ENCODE measurements at places on chromosomes 5 and 9.

- DNase-seq, result no peak
These were observed 15.6 kb downstream of the SPARC start for GRCh38 chr5:151670953-151671636.

DNA sequence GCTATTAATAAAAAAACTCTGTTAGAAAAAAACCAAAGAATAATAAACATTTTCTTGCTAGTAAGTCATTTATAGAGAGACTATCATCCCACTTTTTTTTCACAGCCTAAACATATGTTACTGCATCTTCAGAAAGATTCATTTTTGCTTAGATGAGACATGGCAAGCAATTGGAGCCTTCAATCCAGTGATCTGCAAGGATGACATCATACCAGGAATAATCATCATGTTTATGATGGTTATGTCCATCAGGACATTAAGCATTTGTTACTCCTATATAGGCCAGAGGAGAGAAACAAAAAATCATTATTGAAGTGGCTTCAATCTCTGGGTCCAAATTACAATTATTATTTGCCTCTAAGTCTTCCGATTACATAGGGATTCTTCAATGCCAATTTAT is 626.3 kb upstream of the CCNG1 start:
- DNase-seq, result no peak

DNA sequence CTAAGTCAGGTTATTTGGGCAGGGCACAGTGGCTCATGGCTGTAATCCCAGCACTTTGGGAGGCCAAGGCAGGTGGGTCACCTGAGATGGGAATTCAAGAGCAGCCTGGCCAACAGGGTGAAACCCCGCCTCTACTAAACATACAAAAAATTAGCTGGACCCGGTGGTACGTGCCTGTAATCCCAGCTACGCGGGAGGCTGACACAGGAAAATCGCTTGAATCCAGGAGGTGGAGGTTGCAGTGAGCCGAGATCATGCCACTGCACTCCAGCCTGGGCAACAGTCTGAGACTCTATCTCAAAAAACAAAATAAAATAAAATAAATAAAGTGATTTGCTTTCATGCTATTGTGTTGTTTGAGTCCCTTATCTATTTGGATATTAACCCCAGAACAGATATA is 8.2 kb upstream of the FBXW2 start:
- DNase-seq, result no peak

DNA sequence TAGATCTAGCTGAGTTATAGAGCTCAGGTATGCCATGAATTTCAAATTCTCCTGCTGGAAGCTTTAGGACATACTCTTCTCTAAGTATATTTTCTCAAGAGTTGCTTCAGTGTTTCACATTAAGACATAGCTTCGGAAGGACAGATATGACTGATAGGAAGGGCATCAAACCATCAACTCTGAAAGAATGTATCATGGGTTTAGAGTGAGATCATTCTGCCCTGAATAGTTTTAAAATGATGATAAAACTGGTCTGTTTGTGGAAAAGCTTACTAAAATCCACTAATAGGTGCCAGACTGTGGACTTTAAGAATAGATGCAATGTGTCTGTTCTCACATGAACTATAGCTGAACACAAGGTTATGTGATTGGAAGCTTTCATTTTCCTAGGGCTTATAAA is 8.4 kb downstream of the SPEF2 start:
- no peak for DNase-seq

DNA sequence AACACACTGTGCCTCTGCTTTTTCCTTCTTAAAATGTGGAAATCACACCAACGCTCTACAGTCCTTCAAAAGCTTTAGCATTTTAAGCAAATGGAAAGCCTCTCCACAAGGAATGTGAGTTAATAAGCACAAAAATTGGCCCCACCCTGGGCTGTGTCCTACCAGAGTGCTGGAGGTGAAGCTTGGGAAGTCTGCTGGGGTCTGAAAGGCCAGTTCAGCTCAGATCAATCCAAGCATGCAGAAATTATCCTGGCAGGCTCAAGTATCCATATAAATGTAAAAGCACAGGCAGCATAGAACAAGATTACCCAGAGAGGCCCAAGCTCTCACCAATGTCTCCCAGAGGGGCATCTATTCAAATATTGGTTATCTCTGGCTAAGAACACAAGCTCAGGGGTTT is 98.5 kb downstream of the ESM1 start:
- DNase-seq, result no peak

- no peak for DNase-seq
These were observed 173.4 kb downstream of the ROR2 start for GRCh38 chr9:91776409-91777291.

DNA sequence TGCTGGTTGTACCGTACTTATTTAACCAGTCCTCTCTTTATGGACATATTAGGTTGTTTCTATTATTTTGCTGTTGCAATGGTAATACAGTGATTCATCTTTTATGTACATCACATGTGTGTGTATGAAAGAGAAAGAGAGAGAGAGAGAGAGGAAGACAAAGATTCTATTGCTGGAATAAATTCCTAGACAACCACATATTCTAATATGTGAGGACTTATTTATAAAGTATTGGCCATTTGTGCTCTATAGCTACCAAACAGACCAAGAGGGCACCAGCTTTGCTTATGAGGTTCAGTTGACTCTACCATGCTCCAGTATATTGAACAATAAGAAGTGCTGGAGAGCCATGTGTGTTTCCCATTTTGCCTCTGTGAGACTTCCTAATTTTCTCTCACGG is 513.5 kb downstream of the DMAC1 start:
- DNase-seq, result no peak

DNA sequence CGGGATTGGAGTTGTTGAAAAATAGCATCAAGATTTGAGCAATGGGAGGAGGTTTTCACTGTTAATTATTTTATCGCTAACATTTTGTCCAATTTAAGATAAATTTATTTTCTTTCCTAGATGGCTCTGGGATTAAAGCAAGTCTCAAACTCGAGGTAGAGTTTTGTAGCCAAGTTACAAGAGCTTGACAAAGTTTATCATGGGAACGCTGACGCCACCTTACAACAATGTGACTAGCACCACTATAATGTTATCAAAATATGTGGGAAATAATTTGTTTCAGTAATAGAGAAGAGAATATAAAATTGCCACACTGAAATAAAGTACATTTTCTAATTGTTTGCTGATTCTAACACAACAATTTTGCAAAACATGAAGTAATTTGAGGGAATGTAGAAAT is 19.8 kb upstream of the TARS1 start:
- no peak for DNase-seq

- no peak for DNase-seq
These were observed 39.7 kb upstream of the ANKDD1B start for GRCh38 chr5:75571547-75571946.

GRCh38 chr9:128420651-128421481 is at the start of gene CERCAM:
CERCAM (plus strand) TSS chr9:128420857; CDS start chr9:128420878, 21 bp downstream.
- peak; percentile 61 for DNase-seq

DNA sequence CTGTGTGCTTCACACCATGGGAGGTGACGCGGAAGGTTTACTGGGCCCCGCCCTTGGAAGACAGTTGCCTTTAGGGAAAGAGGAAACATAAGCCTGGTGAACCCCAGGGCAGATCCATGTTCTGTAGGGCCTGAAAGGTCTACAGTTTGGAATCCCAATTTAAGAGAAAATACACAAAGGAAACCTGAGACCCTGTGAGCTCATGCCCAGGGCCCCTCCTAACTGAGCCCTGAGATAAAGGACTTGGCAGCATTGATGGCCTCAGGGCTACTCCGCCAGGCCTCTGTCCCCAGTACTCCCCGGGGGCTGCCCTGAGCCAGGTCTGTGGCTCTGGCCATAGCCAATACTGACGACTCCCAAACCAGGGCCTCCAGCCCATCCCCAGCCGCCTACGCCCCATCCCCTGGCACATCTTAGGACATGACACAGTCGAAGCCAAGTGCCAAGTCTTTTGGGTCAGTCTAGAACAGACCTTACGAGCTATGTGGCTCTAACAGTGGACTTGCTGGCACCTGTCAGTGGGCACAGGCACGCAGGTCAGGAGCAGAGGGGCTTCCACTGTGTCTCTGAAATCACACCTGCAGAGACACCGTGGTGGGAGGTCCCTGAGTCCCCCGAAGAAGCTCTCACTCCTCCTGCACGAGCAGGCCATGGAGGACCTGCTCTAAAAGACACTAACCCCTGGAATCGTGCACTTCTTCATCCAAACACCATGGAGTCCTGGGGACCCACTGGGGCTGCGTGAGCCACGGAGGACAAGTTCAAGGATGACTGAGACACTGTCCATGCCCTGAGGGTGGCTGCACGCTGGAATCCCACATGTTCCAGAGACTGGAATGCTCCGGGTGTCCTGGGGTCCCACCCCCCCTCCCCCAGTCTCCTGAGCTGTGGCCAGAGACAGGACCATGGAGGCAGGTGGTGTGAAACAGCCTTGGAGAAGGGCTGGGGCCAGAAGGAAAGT is 40.3 kb upstream of the BARHL1 start:
- DNase-seq, result no peak

DNA sequence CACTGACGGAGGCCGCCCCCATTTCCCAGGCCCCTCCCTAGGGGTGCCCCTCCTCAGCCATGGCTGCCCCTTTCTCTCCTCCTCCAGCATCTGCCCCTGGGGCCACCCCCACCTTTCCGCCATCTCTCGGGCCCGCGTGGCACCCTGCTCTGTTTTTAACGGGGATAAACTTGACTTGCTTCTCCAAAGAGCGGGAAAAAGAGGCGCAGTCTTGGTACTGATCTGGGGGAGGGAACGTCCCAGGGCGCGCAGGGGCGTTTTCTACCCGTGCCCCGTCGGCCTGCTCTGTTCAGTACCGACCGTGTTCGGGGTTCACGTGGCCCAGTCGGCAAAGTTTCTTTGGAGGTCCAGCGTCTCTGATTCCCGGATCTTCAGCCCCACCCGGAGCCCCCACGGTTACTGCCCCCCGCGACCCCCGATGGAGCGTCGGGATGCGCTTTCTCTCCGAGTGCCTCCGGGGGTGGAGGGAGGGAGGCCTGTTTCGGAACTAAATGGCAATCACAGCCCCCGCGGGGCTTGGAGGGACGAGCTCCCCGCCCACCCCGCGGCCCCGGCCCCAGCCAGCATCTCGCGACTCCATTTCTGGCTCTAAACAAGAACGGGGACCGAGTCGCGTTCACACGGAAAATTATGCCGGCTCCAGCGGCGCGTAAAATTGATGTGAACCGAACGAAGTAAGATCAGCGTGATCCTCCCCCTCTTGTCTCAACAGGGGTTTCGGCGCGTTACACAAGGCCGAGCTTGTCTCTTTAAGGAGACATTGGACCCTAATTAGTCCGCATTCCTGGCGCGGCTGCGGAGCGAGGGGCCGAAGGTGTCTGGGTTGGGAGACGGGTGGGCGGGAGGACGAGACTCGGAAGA is 1.1 kb upstream of the TLE4 start:
- DNase-seq, result no peak

DNA sequence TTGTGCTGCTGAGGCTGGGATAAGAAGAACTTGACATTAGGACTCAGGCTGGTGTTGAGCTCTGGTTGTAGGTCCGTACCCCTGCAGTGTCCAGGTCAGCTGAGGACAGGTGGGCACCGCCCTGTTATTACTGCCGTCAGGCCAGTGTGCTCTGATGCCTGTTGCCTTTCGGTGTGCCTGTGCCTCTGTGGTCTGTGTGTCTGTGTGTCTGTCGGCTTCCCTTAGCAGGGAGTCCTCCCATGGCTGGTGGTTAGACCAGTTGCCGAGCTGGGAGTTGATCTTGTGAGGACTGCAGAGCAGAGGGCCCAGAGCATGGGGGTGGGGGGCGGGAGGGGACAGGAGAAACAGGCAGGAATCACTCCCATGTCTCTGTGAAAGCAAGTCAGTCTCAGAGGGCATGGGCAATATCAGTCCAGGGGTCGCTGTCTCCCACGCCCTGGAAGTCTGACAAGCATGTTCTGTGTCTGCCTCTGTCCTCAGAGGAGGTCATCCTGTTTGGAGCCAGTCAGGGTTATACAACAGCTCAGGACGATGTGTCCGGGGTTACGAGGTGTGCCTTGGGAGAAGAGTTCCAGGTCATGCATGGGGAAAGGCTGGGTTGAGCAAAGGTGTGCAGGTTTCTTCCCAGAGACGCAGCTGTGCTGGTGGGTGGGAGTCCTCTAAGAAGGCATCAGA is 67.3 kb upstream of the GARNL3 start:
- DNase-seq, result no peak

GRCh38 chr5:69295088-69295754 is 37.4 kb downstream of the CCDC125 start:
- no peak for DNase-seq

GRCh38 chr9:98484162-98484561 is 224.6 kb downstream of the GABBR2 start:
- DNase-seq, result no peak

GRCh38 chr5:179874536-179875292 is 16.1 kb upstream of the MRNIP start:
- DNase-seq, result no peak

DNA sequence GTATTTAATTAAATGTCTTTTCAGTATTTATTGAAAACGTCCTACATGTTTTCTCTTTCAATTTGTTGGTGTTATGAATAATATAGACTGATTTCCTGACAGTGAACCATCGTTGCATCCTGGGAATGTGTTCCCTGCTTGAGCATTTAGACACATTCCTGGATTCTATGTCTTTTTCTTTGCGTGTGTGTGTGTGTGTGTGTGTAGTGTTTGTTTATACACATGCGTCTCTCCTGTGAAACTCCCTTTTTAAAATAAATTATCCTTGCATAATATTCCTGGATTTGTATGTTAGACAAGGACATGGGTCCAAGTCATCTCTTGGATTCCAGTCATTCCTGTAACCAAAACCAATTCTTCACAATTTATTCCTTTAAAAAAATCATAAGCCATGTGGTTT is 153.4 kb downstream of the HSPA4 start:
- DNase-seq, result no peak

DNA sequence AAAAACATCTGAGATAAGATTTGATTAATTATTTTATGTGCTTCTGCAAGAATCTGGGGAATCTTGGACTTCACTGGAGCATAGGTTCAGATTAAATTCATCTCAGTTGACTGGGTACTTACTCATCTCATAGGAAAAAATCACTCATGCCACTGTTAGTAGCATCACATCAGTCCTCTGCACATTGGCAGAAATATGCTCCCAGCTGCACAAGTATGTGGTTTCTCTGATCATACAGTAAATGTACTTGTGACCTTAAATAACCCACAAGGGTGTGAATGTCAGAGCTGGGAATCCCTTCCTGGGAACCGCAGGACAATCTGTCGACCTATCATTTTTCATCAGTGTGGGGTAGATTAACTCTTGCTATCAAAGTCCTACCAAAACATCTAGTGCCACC is 203.7 kb upstream of the SLC24A2 start:
- no peak for DNase-seq

GRCh38 chr5:143592648-143593047 is 189.2 kb upstream of the NR3C1 start:
- DNase-seq, result peak; percentile 19

GRCh38 chr9:104817437-104817836 is 53.5 kb downstream of the NIPSNAP3B start:
- DNase-seq, result no peak

GRCh38 chr9:38286766-38287165 is 105.7 kb upstream of the ALDH1B1 start:
- no peak for DNase-seq
